ENCODE measurements at places on chromosomes 4 and X.

DNA sequence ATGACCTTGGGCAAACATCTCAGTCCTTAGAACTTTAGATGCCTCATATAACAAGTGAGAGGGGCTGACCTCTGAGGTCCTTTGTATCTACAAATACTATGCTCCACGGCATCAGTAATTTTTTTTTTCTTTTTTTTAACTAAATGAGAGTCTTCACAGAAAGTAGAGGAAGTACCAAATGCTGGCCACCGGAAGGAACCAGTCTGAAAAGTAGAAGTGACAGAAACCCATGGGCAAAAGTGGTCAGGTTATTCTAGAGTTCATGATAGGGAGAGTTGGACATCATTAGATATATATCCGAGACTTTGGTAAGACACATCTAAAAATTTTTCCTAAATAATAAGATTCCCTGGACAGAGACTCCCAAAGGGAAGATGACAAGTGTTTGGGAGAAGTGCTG lies 53.7 kb downstream of the COQ2 start:
- no peak for DNase-seq

DNA sequence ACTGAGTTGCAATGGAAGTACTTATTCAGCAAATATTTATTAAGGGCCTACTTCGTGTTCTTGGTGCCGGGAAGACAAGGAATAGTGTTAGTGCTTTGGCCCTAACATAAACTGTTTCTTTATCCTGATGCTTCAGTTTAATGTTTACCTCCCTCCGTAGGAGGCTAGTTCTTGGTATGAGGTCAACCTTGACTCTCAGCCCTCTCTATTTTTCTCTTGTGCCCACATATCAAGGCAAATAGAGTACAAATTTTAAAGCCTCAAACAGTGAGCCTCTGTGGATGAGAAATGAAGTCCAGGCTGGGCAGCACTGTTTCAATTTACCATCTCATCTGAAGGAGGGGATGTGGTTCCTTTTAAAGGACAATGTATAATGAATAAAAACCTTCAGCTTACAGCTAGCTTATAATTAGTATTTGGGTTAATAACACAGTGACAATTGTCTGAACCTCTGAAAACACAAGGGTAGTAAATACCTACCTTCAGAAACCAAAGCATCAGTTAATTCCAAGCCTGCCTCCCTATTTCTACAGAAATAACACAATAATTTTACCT lies 68.5 kb downstream of the SH3RF1 start:
- DNase-seq, result no peak

DNA sequence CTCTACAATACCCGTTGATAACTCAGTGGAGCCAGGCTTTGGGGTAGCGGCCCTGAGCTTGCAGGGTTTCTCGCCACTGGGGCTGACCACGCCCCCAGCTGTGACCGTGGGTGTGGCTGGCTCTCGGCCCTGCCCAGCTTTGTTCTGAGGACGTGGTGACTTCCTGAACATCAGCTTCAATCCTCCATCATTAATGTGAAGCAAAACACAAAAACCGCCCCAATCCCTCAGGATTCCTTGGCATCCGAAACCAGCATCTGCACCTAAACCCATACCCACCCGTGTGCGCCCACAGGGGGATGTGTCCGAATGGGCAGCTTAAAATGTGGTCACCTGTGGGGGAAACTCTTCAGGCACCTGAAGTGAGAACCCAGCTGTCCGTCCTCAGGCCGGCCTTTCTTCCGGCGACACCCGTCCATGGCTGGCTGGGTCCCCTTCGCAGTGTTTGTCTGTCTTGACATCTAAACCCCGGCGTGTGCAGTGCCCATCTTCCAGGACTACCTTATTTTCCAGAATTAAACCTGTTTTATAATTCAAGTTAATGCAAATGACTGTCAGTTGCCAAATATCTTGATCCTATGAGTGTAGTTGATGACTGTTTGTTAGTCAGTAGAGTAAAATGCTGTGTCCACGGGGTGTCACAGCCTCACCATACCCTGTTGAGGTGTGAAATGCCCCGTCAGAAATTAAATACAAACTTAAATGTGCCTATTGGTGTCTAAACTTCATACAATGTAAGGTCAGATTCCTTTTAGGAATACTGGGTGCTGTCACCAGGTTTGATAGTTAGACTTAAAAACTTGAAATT lies 27.3 kb downstream of the NELFA start:
- no peak for DNase-seq

GRCh38 chrX:40035726-40036125 lies 62.0 kb downstream of the BCOR start:
- no peak for DNase-seq

- DNase-seq, result no peak
Measured at GRCh38 chr4:62156205-62156604, 956.1 kb downstream of the ADGRL3 start.

- DNase-seq, result no peak
Measured at GRCh38 chrX:261167-261918, 19.8 kb upstream of the PLCXD1 start.

DNA sequence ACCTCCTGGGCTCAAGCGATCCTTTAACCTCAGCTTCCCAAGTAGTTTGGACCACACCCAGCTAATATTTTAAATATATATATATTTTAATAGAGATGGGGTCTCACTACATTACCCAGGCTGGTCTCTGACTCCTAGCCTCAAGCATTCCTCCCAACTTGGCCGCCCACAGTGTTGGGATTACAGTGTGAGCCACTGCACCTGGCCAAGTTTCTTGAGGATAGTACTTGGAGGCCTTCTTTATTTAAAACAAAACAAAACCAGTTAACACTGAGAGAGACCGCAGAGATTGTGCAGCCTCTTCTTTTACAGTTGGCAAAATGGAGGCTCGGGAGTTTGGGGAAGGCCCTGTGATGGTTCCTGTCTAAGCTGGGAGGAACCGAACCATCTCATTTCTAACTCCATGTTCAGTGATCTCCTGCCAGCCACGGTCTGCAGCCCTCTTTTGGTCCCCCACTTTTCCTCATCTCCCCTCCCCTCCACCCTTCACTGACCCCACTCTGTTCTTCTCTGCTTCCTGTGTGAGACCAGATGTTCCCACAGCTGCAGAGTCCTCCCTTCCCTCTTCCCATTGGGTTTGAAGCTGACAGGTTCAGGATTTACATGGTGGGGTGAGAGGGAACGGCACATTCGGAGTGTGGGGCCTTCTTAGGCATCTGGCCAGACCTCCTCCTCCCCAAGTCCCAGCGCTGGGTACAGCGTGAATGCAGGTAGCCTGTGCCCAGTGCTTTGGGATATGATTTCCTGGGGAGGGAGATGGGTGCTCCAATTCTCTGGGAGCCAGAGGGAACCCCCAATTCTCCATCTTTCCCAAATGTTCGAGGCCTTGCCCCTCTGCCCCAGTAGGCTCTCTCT lies 1.4 kb upstream of the SORCS2 start:
- DNase-seq, result no peak

DNA sequence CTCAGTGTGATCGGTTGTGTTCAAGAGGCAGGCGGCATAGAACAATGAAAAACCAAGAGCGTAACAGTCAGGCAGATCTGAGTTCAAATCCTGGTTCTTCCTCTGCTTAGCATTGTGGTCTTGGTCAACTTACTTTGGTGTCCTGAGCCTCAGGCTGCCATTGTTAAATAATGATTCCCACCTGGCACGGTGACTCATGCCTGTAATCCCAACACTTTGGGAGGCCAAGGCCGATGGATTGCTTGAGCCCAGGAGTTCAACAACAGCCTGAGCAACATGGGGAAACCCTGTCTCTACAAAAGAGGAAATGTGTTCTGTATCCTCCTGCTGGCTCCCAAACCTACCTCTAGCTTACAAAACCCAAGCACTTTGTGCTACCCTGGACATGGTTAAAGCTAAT lies 129.0 kb upstream of the STX18 start:
- DNase-seq, result no peak

DNA sequence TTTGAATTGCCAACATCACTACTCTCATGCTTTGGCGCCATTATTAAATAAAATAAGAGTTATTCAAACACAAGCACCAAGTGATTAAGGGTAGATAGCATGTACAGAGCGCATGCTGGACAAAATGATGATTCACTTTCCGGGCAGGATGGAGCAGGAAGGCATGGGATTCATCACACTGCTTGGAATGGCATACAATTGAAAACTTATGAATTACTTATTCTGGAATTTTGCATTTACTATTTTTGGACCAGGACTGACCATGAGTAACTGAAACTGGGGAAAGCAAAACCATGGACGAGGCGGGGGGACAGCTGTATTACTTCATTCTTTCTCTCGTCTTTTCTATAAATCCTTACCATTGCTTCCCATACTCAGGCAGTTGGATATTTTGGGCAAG lies 28.5 kb upstream of the FGF5 start:
- no peak for DNase-seq

- DNase-seq, result no peak
Measured at GRCh38 chr4:5066101-5066500, 14.8 kb downstream of the STK32B start.

Data from D721Med (cell line).